ENCODE measurements at places on chromosomes 2 and 18. TPM values are rescaled to one million over a fixed set of nuclear protein-coding genes. Genes with fewer than 3 reads are reported as not detected.

RGPD3 gene
- 0.32 TPM for total RNA-seq

DNA sequence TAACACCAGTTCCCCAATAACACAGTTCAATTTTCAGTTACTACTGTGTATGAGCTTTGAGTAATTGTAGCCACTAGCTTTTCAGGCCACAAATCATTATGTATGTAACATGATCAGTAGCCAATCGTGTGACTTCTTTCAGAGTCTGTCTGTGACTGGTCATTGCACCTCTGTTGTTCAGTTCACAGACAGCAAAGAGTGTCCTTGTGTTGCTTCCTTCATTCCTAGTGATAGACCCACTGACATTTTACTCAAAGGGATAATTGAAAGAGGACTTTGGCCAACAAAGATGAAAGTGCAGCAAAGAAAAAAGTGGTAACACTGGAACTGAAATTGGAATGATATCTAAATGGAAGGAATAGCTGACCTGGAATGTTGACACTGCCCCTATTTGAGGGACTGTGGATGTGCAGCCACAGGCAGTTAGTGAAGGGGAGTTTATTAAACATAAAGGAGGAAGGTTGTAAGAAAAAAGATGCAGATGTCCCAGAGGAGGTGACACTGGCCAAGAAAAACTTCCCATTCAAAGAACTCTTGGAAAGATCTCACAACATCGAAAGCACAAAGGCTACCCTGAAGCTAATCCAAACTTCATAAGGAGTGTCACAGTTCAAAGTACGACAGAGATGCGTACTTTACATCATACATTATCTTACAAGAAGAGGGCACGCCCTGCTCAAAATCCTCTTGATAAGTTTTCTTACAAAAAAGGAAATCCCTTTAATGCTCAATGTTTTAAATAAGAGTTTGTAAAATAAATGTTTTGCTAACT, 19.3 kb downstream of the TTC39C start:
- H3K27me3 ChIP-seq, result no peaks in the 10 kb centered on the region
- H3K27ac ChIP-seq, result no peak overlapping the region
- H3K4me1 ChIP-seq, result peaks cover 3% of the 10 kb centered on the region
- DNase-seq, result no peak
- H3K36me3 ChIP-seq, result no peaks in the 10 kb centered on the region

DNA sequence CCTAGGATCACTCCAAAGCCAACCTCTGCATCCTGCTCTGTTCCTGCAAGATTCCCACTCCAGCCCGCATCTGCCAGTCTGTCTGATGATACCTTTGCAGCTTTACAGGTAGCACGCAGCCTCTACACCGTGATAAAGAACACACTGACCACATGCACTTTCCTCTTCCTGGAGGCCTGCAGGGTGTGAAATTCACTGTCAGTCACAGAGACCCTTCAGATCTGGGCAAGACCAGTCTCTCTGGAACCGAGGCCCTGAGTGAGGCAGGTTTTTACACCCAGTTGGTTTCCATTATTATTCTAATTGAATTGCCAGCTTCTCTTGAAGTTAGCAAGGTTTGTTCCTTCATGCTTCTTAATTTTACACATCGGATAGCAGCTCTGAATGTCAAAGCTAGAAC, 30.5 kb upstream of the TWIST2 start:
- H3K27ac ChIP-seq, result no peak overlapping the region
- no peaks in the 10 kb centered on the region for H3K36me3 ChIP-seq
- H3K4me3 ChIP-seq, result no peak overlapping the region
- peaks cover 3% of the 10 kb centered on the region for H3K27me3 ChIP-seq
- no peak for DNase-seq
- no peaks in the 10 kb centered on the region for H3K4me1 ChIP-seq

GRCh38 chr2:696463-696862, 19.3 kb upstream of the TMEM18 start:
- no peak overlapping the region for H3K27ac ChIP-seq
- H3K36me3 ChIP-seq, result no peaks in the 10 kb centered on the region
- no peak for DNase-seq
- no peaks in the 10 kb centered on the region for H3K4me1 ChIP-seq
- peaks cover 5% of the 10 kb centered on the region for H3K27me3 ChIP-seq

SERPINB5 gene
- not detected for total RNA-seq

OBSL1 gene
- total RNA-seq, result 8.8 TPM

SLC14A1 gene
- total RNA-seq, result 21.2 TPM

GTF2A1L gene
- total RNA-seq, result not detected

NT5C1B gene
- not detected for total RNA-seq

ASXL3 gene
- total RNA-seq, result not detected

ZEB2 gene
- total RNA-seq, result 1,143 TPM

AQP4 gene
- not detected for total RNA-seq

- DNase-seq, result no peak
- no peaks in the 10 kb centered on the region for H3K4me1 ChIP-seq
- H3K27ac ChIP-seq, result no peak overlapping the region
- no peaks in the 10 kb centered on the region for H3K27me3 ChIP-seq
- H3K36me3 ChIP-seq, result no peaks in the 10 kb centered on the region
- H3K4me3 ChIP-seq, result no peak overlapping the region
Measured at GRCh38 chr18:13392899-13393298, 174.3 kb downstream of the LDLRAD4 start.

- DNase-seq, result no peak
- no peaks in the 10 kb centered on the region for H3K36me3 ChIP-seq
- H3K27me3 ChIP-seq, result no peaks in the 10 kb centered on the region
- no peak overlapping the region for H3K27ac ChIP-seq
- no peak overlapping the region for H3K4me3 ChIP-seq
Measured at GRCh38 chr2:124301915-124302314, 276.8 kb downstream of the CNTNAP5 start.

DNA sequence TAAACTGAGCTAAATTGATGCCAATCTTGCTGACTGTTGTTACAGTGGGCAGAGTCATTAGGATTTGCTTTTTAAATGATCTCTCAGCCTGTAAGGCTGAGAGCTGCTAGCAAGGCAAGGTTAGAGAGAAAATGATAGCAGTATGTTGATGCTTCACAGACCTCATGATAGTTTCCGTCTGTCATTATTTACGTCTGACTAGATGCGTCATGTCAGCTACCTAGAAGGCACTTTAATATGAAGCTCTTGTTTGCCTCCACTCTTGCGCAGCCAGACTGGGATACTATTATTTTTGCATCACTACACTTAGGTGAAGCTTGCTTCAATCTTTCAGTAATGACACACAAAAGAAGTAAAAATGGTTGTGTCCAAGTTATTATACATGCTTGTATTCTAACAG, 313.8 kb downstream of the LNPK start:
- no peak for DNase-seq
- H3K36me3 ChIP-seq, result no peaks in the 10 kb centered on the region
- H3K4me1 ChIP-seq, result no peaks in the 10 kb centered on the region
- no peak overlapping the region for H3K27ac ChIP-seq
- no peak overlapping the region for H3K4me3 ChIP-seq
- H3K27me3 ChIP-seq, result no peaks in the 10 kb centered on the region

DNA sequence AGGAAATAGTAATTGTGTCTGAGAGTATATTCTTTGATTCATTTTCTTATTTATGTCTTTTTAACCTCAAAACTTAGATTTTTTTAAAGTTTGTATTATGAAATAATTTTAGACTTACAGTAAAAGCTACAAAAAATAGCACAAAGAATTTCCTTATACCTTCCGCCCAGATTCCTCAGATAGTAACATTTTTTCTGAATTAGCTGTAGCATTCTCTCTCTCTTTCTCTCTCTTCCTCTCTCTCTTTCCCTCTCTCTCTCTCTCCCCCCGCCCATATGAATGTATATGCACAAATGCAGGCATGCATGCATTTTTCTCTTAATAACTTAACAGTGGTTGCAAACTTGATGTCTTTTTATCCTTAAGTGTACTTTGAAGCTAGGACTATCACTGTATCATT, 361.1 kb upstream of the NRP2 start:
- no peak for DNase-seq
- H3K4me1 ChIP-seq, result no peaks in the 10 kb centered on the region
- no peaks in the 10 kb centered on the region for H3K36me3 ChIP-seq
- no peak overlapping the region for H3K27ac ChIP-seq
- H3K27me3 ChIP-seq, result no peaks in the 10 kb centered on the region
- H3K4me3 ChIP-seq, result no peak overlapping the region

RAMP1 gene
- 3.9 TPM for total RNA-seq

GRCh38 chr18:58223717-58224424, 179.8 kb downstream of the NEDD4L start:
- H3K4me1 ChIP-seq, result no peaks in the 10 kb centered on the region
- no peak overlapping the region for H3K27ac ChIP-seq
- H3K27me3 ChIP-seq, result no peaks in the 10 kb centered on the region
- H3K4me3 ChIP-seq, result no peak overlapping the region

GREB1L gene
- not detected for total RNA-seq

- no peaks in the 10 kb centered on the region for H3K36me3 ChIP-seq
- H3K4me3 ChIP-seq, result no peak overlapping the region
- no peaks in the 10 kb centered on the region for H3K27me3 ChIP-seq
- no peaks in the 10 kb centered on the region for H3K4me1 ChIP-seq
- no peak overlapping the region for H3K27ac ChIP-seq
Measured at GRCh38 chr2:29598978-29599377, 322.4 kb downstream of the ALK start.

DIPK1C gene
- not detected for total RNA-seq

All from natural killer cell (primary cell).